ENCODE measurements at places on chromosomes 12 and 14.
A peak's percentile ranks its signal among the peaks of the same experiment; 100 is the strongest.

GRCh38 chr12:58955849-58956248, 35.5 kb upstream of the LRIG3 start:
- no peak for DNase-seq

DNA sequence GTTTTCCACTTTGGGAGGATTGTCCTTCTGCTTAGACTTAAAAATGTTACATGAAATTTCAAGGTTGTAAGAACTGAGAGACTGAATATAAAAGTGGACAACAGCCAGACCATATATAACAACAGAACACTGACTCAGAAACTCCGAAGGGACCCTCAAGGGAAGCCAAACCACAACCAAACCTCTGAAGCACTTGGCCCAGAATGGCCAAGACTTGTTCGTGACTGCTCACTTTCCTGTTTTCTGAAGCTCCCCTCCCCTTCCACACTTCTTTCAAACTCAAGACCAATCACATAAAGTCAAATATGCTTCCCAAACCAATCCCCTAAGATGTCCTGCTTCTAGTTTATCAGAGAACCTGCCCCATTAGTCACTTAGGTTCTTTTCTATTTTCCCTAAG, 13.7 kb downstream of the OR6J1 start:
- no peak for DNase-seq

GRCh38 chr14:99145307-99145706, 126.7 kb downstream of the BCL11B start:
- DNase-seq = no peak

GRCh38 chr12:108967869-108968540, 52.9 kb downstream of the SVOP start:
- DNase-seq = no peak

- no peak for DNase-seq
These were observed 122.8 kb downstream of the NTF3 start for GRCh38 chr12:5554711-5555110.

DNA sequence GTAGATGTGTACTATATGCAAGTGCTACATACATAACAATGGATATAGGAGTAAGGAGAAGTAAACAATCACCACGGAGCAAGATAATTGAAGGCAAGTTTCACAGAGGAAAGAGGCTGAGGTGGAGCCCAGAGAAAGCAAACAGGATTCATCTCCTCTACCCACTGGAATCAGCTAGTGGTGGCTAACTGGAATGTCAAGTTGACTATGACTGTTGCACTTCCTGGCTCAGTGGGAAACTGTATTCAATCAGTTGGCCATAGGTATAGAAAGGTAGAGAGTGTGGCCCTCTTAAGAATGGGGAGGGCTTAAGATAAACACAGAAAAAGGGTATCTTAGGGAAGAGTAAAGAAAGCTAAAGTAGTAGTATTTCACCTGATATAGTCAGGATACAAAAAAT, 62.4 kb downstream of the MAP4K5 start:
- DNase-seq = no peak

GRCh38 chr14:90599339-90599738, 202.5 kb downstream of the CALM1 start:
- DNase-seq = no peak

GRCh38 chr12:62933220-62933601, 1.7 kb downstream of the PPM1H start:
- DNase-seq = no peak

- DNase-seq = peak; percentile 39
These were observed 217.9 kb upstream of the BTG1 start for GRCh38 chr12:92363295-92364146.

DNA sequence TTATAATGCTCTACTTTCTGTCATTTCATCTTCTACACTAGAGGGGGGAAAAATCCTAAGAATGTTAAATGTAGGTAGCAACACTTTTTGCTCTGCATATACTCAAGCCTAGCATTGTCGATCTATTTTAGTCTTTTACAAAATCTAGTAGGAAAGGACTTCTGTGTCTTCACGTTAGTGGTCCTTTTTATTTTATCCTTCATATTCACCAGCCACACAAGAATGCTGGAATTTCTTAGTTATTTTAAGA, 253.0 kb upstream of the FLRT2 start:
- DNase-seq = no peak

GRCh38 chr14:61640158-61641136, 54.9 kb upstream of the HIF1A start:
- no peak for DNase-seq

DNA sequence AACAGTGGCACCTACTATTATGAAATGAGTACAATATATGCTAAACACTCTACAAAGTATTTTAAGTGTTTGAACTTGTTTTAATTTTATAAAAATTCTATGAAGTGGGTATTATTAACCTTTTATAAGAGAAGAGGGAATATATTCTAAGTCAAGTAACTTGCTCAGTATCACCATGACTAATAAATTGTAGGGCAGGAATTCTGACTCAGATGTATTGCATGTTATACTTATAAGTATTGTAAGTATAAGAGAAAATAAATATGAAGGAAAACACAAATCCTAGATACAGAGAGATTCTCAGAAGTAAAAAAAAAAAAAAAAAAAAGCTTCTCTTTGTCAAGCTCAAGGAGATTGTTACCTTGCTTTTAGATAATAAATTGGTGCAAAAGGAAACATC, 893.2 kb downstream of the SLC16A7 start:
- no peak for DNase-seq

GRCh38 chr12:94793191-94793595, 142.8 kb upstream of the TMCC3 start:
- no peak for DNase-seq

DNA sequence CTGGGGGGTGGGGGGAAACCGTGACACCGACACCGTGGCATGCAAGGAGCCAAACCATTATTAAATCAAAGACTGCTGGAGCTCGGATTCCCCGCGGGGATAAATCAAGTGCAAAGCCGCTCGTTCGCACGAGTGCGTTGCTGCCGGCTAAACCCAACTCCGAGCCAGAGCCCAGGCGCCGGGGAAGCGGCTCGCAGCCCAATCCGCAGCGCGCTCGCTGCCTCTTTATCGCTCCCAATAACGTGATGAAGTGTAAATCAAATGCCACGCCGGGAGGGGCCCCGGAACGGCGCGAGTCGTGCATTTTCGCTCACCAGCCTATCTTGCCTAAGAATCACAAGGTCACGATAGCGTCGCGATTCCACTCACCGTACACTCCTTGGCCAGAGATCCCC, 1.3 kb downstream of the MDGA2 start:
- DNase-seq = no peak

DNA sequence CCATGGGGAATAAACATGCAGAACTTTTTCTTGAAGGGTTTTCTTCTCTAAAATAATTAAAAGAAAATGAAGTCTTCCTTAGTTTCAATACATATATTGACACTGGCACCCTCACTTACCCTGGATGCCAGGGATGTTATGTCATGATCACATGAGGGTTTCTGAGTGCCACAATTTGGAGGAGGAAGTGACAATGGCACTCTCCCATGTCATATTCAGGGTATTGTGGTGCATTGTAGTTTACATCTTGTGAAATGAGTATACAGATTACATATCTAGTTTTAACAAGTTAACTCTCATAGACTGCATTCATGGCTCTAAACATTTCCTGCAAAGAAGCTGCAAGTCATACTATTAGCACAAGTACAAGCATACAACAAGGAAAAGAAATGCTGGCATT, 37.7 kb downstream of the CCDC177 start:
- no peak for DNase-seq

DNA sequence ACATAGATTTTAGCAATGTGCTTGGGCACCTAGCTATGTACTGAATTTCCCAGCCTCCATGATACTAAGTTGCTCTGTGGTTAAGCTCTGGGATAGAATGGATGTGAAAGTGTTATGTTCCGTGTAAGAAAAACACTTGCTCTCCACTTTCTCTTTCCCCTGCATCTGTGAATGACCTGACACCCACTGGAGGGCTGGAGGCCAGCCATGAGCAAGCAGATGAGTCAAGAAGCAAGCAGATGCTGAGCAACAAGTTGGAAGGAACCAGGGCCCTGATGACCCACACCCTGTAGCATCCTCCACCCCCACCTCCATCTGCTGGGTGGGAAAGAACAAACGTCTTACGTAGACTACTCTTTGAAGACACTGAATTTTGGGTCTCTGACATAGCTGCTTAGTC, 56.6 kb downstream of the EID3 start:
- DNase-seq = no peak

GRCh38 chr14:73762375-73762822, 48.2 kb upstream of the PNMA1 start:
- DNase-seq = no peak

GRCh38 chr12:120496413-120497340, 764 bp downstream of the DYNLL1 start:
- DNase-seq = peak; percentile 20

- peak; percentile 30 for DNase-seq
These were observed 15.1 kb downstream of the AVIL start for GRCh38 chr12:57803319-57803893.

DNA sequence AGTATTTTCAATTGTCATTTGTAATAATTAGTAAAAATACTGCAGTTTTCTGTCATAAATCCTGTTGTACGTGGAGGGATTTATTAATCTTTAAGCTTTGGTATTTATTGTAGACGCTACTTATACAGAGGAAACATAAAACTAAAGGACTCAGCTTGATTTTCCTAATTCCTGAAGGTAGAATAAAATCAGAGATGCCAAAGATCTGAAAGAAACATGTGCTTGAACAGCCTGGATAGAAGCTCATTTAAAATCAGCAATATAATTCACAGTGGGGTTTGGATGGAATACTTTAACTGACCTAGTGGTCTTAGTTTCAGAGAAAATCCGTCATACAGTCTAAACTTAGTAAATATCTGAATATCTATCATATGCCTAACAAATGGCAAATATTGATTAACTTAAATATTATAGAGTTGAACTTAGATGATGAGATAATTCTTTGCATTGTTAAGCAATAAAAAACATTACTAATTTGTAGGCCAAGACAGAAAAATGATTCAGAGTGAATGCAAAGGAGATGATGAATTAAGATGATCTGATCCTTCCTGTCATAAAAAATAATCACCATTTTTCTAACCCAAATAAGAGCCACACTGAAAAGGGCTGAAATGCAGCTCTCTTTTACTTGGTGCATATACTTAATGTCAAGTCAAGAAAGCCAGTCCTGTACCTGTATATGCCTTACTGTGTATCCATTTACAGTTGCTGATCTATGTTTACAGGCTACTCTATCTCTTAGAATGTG, 397.1 kb upstream of the DCN start:
- DNase-seq = no peak

GRCh38 chr14:91149462-91149861, 35.6 kb downstream of the DGLUCY start:
- no peak for DNase-seq

- DNase-seq = no peak
These were observed 9.0 kb upstream of the HOXC6 start for GRCh38 chr12:54019091-54019811.

DNA sequence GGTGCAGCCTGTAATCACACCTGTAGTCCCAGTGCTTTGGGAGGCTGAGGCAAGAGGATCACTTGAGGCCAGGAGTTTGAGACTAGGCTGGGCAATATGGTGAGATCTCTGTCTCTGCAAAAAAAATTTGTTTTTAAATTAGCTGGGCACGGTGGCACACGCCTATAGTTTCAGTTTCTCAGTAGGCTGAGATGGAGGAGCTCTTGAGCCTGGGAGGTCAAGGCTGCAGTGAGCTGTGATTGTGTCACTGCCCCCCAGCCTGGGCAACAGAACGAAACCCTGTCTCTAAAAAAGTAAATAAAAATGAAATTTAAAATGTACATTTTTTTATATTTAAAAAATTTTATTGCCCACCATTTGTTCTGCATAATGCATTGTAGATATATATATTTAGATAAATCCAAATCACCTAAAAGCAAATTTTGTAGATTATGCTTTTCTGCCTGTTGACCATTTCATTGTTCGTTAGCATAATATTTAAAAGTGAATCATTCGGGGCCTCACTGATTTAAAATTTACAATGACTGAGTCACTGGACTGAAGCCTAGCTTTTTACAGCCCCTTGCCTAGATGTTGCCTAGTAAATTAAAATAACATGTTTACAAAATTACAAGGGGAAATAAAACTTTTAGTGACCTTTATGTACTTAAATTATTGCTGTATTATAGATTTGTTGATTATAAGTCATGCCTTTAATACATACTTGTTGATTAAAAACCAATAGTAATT, 87.9 kb downstream of the USP15 start:
- DNase-seq = no peak

DNA sequence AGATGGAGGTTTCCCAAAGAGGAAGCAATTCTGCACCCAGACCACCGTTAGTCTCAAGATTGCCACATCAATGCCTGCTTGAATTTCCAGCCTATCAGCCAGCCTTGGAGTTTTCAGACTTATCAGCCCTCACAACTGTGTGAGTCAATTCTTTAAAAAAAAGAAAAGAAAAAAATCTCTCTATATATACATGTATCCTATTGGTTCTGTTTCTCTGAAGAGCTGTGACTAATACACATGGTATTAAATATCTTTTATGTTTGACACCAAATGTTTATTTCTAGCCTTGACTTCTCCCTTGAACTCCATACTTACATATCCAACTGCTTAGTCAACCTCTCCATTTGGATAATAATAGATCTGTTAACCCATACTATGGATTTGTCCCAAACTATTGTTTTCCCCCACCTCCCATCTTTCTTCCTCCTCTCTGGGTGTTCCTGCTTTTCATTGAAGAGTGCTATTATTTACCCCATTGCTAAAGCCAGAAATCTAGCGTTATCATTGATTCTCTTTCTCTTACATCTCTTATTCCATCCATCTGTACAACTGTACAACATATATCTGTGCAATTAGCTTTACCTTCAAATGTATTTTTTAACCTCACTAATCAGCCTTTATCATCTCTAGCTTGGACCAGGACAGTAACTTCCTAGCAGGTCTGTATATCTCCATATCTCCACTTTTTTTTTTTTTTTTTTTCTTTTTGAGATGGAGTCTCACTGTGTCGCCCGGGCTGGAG, 22.7 kb upstream of the EID3 start:
- DNase-seq = no peak

DNA sequence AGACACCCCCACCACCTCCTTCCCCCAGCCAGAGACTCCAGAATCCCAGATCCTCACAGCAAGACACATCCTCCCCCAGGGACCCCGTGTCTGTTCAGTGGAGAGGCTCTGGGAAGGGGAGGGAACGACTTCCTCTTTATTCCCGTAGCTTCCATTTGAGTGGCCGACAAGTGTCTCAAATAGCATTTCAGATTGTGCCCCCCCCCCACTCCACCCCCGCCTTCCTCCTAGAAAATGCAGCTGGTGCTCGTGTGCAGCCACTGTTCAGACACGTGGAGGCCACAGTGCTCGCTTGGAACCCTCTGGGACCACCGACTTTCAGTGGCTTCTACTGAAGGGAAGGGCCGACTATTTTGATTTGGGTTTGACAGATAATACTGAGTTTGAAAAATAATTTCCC, 14.3 kb downstream of the PPP2R5C start:
- DNase-seq = no peak
